ENCODE measurements at places on chromosomes 6 and 20.
A peak's percentile ranks its signal among the peaks of the same experiment; 100 is the strongest.

DNA sequence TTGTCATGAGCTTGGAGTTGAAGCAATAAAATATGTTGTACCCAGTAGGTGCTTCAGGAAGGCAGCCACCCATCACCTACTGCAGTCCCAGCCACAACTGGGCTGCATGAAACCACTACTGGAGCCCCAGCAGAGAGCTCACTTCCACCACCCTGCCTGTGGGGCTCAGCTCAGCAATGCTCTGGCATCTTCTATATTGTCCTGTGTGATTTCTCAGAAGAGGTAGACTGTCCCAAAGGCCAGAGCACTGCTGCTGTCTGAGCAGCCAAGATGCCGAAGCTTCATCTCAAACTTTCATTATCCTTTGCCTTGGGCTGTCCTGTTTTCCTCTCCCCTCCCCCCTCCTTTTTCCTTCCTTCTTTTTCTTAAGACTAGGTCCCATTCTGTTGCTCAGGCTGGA, 126.9 kb downstream of the DHX35 start:
- no peak for DNase-seq

GRCh38 chr6:47310131-47310480, 401 bp upstream of the TNFRSF21 start:
- DNase-seq, result no peak

DNA sequence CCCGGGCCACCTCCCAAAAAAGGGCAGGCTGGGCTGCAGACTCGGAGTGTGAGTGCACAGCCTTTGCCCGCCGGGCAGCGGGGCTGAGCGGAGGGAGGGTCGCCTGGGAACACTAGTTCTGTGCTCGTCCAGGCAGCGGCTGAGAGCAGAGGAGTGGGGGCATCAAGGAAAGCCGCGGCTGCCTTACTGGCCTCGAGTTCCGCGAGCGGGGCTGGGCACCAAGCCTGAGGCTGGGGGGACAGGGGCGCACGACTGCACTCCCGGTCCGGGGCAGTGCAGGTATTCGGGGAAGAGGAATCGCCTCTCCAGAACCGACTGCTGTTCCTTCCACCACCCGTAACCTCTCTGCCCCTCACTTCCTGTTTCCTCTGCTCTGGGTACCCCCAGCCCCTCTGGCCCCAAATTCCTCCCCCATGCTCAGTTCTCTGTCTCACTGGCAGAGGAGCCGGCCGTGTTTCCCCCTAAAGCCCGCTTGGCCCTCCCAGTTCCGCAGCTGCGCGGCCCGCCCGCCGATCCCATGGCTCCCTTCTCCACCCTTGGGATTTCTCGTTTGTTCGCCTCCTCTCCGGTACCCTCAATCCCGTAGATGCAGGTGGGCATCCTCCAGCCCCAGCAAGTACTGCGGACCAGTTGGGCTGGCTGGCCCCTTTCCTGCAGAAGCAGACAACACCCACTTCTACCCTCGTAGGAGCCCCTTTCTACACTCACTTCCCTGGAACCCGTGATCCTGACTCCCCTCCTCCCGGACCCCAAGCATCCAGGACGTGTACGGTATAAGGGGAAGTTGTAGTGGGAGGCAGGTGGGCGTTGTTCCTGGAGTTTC, 5.1 kb downstream of the RING1 start:
- peak; percentile 51 for DNase-seq

GRCh38 chr20:50337521-50338466, 147.2 kb downstream of the CEBPB start:
- DNase-seq, result no peak

GRCh38 chr6:85569323-85569722, 24.3 kb downstream of the SNX14 start:
- peak; percentile 26 for DNase-seq

DNA sequence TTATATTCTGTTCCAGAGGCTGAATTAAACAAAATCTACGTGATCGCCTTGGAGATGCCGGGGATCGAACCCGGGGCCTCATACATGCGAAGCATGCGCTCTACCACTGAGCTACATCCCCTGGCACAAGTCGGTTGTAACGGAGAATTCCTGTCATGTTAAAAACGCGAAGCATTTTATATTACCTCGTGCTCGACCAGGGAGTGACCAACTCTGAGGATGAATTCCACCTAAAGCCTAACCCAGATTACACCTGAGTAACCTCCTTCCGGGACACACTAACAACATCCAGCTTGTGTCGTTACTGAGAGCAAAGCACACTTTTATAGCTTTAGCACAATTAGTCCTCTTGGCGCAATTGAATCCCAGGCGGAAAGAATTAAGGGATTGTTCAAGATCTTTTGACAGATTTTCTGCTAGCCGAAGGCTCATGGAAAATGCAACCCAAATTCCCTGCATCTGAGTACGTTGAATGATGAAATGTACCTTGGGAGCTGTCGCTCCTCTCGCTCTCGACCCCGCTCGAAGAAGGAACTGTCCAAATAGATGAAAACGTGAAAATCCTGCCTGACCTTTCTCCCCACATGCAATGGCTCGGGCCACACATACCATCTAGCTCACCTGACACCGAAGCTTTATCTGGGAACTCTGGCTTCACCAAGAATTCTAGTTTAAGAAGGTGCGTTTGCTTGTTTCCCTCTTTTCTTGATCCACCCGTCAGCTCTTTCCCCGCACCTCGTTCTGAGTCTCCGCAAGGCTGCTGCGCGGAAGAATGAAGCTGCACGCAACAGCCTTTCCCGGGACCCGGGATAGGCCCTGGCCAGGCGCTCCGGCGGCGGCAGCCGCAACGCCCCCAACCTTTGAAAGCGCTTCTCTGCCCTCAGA, 148.3 kb downstream of the GPX5 start:
- peak; percentile 66 for DNase-seq
